ENCODE measurements at places on chromosomes 7 and 10.
A peak's percentile ranks its signal among the peaks of the same experiment; 100 is the strongest.

DNA sequence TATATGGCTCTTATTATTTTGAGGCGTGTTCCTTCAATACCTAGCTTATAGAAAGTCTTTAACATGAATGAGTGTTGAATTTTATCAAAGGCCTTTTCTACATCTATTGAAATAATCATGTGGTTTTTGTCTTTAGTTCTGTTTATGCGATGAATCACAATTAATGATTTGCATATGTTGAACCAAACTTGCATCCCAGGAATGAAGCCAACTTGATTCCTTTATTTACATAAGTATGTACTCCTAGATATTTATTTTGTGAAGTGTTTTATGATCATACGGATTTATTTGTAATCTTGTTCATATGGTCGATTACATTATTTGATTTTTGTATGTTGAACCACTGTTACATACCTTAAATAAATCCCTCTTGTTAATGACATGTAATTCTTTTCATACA, 244.3 kb upstream of the KCND2 start:
- no peak for DNase-seq

DNA sequence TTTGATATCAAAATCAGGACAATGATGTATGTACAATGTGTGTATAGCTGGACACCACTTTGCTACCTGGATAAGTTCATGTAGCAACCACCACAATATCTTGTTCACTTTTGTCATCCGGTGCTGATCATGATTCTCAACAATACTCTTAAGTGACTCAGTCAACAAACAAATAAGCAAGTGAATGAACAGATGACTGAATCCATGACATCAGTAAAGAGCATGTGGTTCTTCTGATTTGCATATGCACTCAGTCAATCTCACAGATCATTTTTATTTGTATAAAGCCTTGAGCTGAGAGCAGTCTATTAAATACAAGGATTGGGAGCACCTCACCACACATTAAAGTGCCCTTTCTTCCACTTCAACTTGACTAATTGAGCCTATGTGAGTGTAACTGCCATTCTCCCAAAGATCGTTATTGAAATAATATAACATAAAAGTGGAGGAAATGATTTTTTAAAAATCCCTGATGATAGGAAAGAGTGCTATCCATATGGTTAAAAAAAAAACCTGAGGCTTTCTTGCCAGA, 69.5 kb downstream of the NPSR1 start:
- no peak for DNase-seq

GRCh38 chr10:77390481-77390891, 247.1 kb downstream of the KCNMA1 start:
- no peak for DNase-seq

DNA sequence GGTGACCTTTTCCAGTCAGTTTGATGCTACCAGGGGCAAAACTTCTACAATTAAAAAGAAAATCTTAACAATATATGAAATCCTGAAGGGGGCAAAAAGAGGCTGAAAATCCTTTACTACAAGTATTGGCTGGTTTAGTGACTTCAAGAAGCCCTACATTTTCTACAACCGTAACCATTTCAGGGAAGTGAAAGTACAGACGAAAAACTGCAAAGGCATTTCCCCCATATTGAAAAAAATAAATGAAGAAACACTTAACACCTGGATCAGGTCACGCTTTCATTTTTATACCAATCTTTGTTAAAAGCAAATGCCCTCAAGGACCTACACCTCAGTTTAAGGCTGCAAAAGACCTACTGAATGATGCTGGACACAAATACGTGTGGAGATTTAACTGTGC, 38.6 kb downstream of the IL6 start:
- no peak for DNase-seq

DNA sequence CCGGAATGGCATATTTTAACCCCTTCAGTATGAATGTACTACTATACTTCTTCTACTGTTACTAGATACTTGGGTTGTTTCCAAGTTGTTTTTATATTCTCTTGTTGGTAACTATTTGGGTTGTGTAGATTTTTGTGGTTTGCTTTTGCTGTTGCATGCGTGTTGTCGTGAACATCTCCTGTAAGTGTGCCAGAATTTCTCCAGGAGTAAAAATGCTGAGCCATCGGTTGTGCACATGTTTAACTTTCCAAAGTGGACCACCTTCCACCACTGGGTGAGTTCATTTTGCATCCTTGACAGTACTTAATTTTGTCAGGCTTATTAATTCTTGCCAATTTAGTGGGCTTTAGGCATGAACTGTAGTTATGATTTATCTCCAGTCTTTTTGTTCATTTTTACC, 47.9 kb downstream of the CSGALNACT2 start:
- DNase-seq: no peak

GRCh38 chr7:82015751-82016150, 245.9 kb upstream of the HGF start:
- DNase-seq: no peak

DNA sequence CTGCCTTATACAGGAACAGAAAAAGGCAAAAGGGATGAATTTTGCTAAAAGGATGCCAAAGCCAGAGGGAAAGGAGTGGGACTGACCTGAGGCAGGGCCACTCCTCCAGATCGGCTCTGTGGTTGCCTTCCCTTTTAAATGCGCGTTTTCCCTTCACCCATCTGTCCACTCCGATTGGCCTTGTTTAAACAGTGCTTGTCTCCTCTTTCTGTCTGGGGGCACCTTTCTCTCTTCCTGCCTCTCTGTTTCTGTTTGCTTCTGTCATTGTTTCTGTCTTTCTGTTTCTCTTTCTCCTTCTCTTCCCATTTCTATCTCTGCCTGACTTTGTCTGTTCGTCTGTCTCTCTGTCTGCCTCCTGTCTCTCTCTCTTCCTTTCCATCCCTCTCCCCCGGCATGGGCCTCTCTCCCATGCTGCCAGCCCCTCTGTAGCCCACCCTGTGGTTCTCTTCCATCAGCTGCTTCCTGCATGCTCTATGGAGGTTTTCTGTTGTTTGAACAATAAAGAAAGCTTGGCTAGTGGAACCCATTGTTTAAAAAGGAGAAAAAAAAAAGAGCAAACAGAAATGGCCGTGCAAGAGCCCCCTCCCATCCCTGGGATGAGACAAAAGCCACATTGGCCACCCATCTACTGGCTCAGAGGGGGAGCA, 29.5 kb upstream of the HSPB1 start:
- no peak for DNase-seq

- DNase-seq: no peak
Observed at GRCh38 chr7:126403040-126403439, 849.7 kb downstream of the GRM8 start.

DNA sequence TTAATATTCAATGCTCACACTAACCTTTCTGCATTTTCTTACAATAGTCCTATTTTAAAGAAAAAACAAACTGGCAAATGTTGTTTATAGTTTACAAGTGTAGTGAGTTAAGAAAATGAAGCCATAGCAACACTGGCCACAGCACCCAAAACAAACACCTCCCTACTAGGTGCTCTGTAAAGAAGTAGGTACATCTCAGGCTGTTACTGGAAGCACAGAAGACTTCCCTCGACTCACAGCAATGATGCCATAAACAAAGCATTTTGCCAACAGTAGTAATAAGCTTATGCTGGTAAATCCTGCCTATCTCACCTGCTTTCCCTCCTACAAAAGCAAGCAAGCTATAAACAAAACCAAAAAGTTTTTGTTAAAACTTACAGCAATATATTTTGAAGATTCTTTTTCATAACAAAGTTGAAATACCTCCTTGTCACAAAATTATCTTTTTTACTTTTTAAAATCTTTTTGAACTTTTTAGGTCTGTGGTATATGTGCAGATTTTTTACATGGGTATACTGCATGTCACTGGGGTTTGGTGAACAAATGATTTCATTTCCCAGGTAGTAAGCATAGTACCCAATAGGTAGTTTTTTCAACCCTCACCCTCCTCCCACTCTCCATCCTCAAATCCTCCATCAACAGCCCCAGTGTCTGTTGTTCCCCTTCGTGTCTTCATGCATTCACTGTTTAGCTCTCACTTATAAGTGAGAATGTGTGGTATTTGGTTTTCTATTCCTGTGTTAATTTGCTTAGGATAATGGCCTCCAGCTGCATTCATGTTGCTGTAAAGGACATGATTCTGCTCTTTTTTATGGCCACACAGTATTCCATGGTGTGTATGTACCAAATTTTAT, 28.4 kb downstream of the COA1 start:
- no peak for DNase-seq

DNA sequence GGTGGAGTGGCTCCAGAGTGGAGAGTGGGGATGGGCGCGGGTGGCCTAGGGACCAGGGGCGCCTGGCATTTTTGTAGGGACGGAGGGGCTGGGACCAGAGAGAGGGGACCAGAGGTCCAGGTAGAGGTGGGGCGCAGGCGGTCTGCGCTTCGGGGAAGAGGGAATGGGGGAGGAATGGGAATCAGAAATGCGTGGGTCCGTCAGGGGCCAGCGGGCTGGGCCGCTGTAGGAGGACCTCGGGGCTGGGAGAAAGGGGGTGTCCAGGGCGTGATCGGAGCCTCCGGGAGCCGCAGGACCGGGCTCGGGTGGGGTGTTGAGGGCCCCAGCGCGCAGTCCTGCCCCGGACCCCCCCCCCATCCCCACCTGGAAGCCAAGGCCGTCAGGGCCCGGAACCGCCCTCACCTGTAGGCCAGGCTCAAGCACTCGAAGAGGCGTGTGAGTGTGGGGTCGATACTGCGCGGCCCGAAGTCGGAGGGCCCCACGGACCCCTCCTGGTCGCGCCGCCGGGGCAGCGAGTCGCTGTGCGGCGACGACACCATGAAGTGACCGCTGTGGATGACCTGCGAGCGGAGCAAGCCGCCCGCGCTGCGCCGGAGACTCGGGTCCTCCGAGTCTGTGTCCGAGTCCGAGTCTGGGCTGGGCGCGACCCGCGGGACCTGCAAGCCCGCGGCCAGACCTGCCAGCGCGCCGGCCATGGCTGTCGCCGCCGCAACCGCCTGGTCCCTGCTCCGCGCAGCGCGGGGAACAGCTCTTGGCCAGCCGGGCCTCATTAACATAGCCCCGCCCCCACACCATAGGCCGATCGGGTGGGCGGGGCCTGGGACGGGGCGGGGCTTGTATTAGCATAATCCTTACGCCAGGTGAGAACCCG, at the start of gene MLXIPL:
Gene MLXIPL, minus strand, starts transcription at position 725 of the 871 bp plus-strand sequence. Its CDS starts 30 bp downstream, at position 695.
- DNase-seq: peak; percentile 56

GRCh38 chr10:13340068-13340467, 8.0 kb downstream of the SEPHS1 start:
- no peak for DNase-seq

- no peak for DNase-seq
Observed at GRCh38 chr10:132498562-132499366, 38.8 kb upstream of the INPP5A start.

- no peak for DNase-seq
Observed at GRCh38 chr10:26000971-26001370, 66.9 kb downstream of the MYO3A start.

GRCh38 chr10:27399871-27400270, 104.2 kb upstream of the RAB18 start:
- DNase-seq: no peak

DNA sequence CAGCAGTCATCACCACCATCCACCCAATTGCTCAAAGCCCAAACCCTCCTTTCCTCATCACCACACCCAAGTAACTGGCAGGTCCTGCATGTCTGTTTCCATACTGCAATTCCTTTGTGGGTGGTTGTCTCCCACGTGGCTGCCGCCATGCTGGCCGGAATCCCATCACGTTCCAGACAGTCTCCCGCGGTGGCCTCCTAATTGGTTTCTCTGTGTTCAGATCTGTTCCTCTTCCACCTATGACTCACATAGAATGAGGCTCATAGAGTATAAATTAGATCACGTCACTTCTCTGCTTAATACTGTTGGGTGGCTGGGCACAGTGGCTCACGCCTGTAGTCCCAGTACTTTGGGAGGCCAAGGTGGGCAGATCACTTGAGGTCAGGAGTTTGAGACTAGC, 813.0 kb downstream of the TYW1 start:
- no peak for DNase-seq

DNA sequence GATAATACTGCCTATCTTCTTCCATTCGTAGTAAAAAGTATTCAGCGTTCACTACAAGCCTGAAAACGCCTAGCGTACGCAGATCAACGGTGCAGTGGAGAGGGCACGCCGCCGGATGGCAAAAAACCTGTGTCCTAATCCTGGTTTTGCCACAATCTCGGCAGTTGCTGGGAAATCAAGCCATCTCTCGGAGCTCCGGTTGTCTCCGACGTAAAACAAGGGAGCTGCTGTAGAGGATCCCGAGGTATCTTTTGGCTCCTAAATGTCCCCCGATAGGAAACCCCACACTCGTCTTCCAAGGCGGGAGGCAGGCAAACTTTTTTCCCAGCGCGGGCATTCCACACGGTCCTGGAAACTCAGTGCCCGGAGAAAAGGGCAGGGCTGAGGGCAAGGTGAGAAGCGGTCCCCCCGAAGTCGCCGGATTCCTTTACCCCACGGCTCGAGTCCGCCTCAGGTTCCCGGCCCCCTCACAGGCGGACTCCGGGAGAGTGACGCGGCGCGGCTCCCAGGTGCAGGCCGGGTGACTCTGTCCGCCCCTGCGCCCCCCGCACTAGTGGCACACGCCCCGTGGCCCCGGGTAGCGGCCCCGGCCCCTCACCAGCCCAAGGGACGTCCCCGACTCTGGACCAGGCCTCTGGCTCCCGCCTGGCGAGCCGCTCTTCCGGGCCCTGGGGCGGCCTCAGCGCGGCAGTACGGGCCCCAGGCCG, 649 bp downstream of the IDE start:
- DNase-seq: no peak

DNA sequence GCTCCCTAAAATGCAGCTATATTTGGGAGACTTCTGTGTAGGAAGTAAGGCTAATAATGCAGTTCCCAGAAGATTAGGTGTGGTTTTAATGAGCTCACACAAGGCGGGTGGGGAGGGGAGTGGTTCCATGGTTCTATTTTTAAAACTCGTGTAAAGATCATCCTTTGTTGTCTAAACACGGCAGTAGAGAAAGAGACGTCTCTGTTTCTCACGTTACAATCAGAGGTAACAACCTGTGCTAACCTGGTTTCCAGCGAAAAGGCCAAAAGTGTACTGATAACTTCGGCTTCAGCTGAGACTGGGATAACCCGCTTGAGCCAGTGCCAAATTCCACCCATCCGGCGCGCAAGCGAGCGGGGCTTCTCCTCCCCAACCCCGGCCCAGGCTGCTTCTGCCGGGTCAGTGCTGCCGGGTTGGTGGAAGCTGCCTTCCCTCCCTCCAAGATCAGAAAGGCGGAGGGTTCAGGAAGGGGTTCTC, 2.5 kb upstream of the MAP3K8 start:
- DNase-seq: no peak

- no peak for DNase-seq
Observed at GRCh38 chr7:17489961-17490360, 191.5 kb downstream of the AHR start.

DNA sequence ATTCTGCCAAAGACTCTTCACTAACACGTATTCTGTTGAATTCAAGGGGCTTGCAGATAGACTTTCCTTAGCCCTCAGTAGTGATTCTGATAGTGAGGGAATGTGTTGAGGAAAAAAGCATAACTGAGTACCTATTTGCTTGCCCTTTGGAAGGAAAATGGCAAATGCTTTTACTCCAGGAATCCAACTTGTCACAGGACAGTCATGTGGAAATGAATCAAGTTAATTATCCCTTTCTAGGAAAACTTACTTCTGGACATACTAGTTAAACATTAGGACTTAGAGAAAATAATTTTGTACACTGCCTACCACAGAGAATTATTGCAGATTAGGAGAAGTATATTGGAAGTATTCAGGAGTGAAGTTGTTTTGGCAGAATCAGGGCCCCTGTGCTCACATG, 148.9 kb upstream of the SLC13A1 start:
- DNase-seq: no peak

GRCh38 chr10:44863344-44864047, 47.6 kb upstream of the TMEM72 start:
- no peak for DNase-seq

Data from cerebellar nuclear complex (tissue), 1 donor.